ENCODE measurements at places on chromosomes 12 and 14.

GRCh38 chr14:100825713-100826331 is at the start of gene MEG3:
MEG3 (plus strand) TSS chr14:100826118.
- DNase-seq: no peak

- no peak for DNase-seq
Measured at GRCh38 chr12:106601031-106601430, 18.2 kb downstream of the RFX4 start.

GRCh38 chr12:102891756-102892155 is 25.3 kb downstream of the PAH start:
- no peak for DNase-seq

GRCh38 chr12:82357845-82358199 is 365 bp downstream of the CCDC59 start:
- no peak for DNase-seq

DNA sequence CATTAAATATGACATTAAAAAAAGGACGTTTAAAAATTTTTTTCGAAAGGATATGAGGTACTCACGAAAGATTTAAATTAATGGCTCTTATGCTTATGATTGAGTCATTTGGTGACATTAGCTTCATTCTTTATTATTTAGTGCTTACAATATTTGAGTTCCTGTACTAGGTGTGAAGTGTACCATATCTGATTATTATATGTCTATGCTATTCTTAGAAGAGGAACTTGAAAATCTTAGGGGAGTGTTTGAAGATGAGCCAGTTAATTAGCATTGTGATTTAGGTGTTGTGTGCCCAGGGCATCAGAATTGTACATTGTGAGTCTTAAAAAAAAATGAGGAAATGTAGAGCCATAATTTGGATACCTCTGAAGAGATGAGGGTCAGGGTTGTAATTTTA is 118.6 kb downstream of the FUT8 start:
- DNase-seq: no peak

GRCh38 chr12:56695327-56696101 is 7.4 kb upstream of the PTGES3 start:
- no peak for DNase-seq
